ENCODE measurements at places on chromosomes 1 and 21.

DNA sequence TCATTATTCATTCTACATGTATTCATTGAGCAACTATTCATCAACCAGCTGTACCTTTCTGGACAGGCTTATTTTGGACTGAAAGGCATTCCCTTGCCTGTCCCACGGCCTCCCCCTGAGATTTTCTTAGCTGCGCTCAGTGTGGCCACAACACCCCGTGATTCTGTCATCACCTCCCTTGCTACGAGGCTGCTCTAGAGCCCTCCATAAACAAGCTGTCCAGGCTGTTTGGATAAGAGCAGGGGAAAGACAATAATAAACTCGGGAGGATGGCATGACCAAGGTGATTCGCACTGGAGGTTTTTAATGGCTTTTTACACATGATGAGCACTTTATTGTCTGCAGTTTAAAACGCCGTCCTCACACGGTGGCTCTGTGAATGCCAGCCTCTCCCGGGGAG is 139.7 kb downstream of the ROR1 start:
- DNase-seq, result no peak

DNA sequence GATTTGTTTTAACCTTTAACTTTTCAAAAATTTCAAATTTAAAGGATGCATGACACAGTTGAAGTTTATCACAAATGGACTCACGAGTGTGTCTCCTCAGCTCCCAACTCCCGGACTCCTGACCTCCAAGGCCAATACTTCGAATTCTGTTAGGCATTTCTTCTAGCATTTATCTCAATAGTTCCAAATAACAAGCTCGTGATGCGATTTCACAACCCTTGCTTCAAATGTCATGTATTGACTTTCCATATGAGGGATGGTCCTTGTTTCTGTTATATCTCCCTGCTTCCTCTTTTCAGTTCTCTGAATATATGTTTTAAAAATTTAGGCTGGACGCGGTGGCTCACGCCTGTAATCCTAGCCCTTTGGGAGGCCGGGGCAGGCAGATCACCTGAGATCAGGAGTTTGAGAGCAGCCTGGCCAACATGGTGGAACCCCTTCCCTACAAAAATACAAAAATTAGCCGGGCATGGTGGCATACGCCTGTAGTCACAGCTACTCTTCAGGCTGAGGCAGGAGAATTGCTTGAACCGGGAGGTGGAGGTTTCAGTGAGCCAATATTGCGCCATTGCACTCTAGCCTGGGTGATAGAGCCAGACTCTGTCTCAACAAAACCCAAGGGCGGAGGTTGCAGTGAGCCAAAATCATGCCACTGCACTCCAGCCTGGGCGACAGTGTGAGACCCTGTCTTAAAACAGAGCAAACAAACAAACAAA is 52.0 kb upstream of the TINAGL1 start:
- no peak for DNase-seq

GRCh38 chr1:10962483-10962882 is 50.0 kb upstream of the TARDBP start:
- DNase-seq, result no peak

DNA sequence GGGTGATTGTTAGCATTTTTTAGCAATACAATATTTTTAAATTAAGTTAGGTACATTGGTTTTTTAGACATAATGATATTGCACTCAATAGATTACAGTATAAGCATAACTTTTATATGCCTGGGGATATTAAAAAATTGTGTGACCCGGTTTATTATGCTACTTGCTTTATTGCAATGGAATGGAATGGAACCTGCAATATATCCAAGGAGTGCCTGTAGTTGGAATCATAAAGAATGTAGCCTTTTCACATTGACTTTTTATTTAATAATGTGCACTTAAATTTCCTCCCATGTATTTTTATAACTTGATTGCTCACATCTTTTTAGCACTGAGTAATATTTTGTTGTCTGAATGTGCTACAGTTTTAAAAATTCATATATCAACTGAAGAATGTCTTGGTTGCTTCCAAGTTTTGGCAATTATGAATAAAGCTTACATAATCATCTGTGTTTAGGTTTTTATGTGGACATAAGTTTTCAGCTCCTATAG is 49.2 kb downstream of the CAMSAP2 start:
- DNase-seq, result no peak

GRCh38 chr1:22687191-22687590 is 23.4 kb upstream of the EPHB2 start:
- no peak for DNase-seq

All from CD4-positive, alpha-beta T cell treated with Interleukin-4 for 4 hours (primary cell).